Midbrain (tissue), 1 donor: ENCODE measurements at places on chromosomes 3 and 15.

GRCh38 chr3:189144645-189145044 lies 27.1 kb upstream of the TPRG1 start:
- no peak for DNase-seq

DNA sequence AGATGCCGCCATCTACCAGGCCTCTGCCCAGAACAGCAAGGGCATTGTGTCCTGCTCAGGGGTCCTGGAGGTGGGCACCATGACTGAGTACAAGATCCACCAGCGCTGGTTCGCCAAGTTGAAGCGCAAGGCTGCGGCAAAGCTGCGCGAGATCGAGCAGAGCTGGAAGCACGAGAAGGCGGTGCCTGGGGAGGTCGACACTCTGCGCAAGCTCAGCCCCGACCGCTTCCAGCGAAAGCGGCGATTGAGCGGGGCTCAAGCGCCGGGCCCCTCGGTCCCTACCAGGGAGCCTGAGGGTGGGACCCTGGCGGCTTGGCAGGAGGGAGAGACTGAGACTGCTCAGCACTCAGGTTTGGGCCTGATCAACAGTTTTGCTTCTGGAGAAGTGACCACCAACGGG lies 22.6 kb downstream of the ALPK3 start:
- no peak for DNase-seq

GRCh38 chr3:89699229-89699628 lies 591.8 kb downstream of the EPHA3 start:
- no peak for DNase-seq

DNA sequence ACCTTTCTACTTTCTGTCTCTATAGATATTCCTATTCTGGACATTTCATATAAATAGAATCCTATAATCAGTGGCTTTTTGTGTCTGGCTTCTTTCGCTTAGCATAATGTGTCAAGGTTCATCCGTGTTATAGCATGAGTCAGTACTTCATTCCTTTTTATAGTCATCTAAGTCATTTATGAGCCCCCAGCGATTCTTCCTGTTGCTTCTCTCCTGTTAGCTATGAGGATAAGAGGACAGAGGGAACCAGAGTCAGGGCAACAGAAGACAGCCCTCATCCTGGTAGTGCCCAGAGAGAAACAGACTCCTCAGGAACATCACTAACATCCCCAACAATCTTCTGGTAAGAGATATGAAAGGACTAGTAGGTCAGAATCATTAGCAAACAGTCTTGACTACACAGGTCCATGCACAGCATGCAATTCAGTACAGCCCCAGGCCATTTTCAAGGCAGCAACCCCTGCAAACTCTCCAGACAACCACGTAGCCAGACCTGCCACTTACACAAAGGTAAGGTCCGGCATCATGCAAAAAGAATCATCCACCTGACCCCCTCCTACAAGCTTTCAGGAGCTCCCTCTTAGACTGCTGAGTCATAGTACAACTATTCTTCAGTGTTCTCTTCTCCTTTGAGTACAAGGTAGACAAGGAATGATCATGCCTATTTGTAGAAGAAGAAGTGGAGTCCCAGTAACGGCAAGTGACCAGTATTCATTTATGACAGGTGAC lies 91.5 kb downstream of the MYLK start:
- no peak for DNase-seq

DNA sequence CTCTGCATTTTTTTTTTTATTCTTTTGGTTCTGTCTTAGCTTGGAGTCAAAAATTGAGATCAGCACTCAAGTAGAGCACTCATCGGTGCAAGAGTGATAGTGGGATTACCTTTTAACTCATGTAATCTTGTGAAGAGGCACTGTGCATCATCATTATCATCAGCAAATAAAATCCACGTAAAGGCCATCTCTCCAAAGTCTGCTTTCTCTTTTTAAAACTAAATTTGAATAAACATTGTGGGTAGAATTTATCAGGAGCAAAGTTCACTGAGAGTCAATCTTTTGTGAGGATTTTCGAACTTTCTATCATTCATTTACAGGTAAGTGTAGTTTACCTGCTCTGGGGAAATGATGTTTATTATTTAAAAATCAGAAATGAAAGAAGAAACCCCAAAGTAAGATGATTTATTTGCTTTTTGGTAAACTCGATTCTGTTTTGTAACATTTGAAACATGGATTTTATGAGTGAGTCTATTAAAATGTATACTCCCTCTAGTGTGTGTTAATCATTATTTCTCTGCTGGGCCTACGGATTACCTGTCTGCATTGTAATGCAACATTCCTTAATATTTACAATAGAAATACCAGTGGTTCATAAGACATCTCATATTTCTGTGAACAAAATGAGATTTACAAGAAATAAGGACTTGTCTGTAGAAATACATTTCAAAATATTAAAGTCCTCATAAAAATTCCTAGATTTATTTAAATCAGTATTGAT lies 327.7 kb upstream of the NAALADL2 start:
- no peak for DNase-seq

- DNase-seq = no peak
Observed at GRCh38 chr3:8853081-8853480, 83.7 kb upstream of the OXTR start.

DNA sequence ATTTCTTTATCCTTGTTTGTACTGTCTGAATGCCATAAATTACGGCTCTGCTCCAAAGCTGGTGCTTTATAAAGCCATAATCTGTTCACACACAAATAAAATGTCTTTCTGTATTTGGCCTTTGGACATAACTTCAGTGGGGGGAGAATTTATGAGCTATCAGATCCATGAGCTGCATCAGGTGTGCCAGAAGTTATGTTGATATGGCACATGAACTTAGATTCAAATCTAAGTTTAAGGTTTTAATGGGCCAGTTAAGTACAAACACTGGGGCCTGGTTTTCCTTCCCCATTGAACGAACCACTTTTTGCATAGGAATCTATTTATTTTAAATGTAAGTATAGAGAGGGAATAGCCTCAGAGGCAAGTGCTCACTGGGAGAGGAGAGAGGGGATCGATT lies 239.9 kb downstream of the NFKBIZ start:
- no peak for DNase-seq

DNA sequence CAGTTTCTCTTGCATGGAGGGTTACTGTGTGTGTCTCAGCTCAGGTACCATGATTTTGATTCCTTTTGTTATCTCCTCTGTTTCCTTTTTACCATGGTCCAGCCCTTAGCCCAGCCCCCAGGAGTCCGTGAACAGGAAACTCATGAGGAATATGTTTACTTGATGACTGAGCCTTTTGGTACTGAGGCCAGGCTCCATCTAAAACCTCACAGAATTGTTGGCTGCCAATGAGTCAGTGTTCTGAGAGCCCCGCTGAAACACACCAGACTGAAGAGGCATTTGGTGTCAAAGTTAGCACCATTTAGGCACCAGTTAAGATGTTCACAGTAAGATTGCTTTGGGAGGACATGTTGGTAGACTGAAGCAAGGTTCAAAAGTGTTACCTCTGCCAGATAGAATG lies 80.9 kb downstream of the DGKG start:
- no peak for DNase-seq

GRCh38 chr3:28940530-28940929 lies 340.3 kb upstream of the RBMS3 start:
- peak; percentile 73 for DNase-seq

DNA sequence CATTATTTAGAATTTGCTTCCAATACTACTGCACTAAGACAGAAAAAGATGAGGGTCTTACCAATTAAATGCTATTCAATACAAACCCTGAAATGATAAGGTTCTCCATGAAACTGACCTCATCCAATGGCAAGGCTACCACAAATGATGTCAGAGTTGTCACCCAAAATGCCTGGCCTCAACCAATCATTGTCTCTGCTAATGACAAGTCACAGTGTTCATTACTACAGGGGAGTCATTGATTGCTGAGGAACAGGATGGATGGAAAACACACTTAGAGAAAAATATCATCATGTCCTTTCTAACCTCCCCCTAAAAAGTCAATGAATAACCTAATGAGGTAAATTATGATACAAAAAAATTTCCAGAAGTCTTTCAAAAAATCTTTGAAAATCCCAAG lies 91.0 kb downstream of the FOXP1 start:
- no peak for DNase-seq

GRCh38 chr15:33680336-33680735 lies 288.0 kb upstream of the CHRM5 start:
- DNase-seq = no peak

DNA sequence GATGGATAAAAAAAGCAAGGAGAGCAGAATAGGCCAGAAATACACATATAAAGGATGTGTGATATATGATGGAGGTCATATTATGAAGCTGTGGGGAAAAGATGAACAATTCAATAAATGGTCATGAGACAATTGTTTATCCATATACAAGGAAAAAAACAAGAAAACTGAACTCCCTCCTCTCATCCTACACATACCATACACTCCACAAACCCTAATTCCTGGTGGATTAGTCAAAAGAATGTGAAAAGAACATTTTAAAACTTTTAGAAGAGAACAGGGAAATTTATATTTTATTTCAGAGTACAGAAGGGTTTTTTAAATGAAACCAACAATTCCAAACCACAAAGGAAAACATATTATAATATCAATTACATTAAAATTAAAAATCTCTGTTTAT lies 34.5 kb upstream of the NR2E3 start:
- no peak for DNase-seq

DNA sequence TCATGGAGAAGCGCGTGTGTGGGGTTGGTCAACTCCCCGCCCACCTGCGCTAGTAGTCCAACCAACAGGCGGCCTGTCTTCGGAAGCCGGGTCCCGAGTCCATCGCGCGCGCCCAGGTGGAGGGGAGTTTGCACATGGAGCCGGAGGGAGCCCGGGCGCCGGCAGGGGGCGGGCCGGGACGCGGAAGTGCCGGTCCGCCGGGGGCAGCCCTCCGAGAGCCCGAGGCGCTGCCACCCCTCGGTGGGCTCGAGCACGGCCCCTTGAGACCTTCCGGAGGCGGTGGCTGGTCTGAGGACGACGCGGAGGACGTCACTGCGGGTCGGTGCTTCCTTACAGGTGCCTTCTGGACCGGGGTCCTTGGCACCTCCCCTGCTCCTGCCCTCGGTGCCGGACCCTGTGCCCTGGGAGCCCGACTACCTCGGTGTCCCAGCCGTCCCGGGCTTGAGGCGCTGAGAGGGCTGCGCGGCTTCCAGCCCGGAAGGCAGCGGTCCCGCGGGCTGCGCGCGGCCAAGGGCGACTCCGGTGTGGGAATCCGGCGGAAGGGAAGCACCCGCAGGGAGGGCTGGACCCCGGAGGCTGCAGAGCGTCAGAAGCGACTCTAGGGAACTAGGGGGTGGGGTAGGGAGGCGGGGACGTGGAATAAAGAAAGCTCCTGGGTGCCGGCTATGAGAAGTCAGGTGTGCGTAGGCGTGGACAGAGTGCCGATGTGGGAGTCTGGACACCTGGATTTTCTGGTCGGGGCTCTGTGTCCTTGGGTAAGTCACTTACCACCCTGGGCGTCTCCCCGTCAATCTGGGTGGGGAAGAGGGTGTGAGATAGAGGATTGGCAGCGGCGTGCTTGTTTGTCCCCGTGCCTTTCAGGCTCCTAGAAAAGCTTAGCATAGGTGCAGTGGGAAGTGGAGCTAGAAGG lies 212.3 kb downstream of the FGF12 start:
- DNase-seq = no peak

DNA sequence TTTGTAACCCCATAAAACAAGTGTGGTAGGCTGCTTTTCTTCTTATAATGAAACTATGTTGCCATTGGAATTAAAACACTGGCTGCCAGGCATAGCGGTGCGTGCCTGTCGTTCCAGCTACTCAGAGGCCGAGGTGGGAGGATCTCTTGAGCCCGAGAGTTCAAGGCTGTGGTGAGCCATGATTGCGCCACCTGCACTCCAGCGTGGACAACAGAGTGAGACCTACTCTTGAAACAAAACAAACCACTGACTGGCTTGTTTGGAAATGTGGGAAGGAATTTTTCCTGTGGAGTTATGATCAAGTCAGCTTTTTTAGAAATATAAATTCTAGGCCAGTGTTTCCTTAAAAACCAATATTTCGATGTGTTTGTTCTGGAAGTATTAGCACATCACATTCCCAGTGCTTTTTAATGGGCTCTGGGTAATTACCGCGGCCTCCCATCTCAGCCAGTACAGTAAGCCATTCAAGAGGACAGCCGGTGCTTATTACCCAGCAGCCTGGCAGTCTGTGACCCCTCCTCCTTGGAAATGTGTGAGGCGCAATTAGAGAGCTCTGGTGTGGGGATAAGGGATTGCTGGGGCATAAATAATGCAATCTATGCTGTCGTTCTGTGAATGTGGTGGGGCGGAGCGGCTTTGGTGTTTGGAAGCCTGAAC lies 58.3 kb upstream of the TRAK1 start:
- DNase-seq = peak; percentile 29

- no peak for DNase-seq
Observed at GRCh38 chr3:25727316-25727715, 55.9 kb downstream of the NGLY1 start.

GRCh38 chr3:189797103-189797750 lies 166.0 kb downstream of the TP63 start:
- no peak for DNase-seq

DNA sequence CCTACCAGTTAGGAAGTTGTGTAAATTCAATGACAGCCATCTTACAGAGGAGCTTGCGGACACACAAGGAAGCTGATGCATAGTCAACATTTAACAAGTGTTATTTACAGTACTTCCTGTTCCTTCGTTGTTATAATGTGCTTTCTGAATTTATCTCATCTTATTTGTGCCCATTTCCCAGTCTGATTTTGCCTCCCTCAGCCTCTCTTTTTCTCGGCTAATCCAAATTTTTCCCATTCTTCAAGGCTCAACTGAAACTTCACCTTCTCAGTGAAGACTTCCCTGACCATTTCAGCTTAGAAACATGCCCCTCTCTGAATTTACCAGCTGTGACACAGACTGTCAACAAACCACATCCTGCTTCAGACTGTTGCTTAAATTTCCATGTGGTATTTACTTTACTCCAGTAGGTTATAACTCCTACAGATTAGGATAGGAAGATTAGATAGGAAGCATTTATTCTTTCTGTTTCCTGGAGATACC lies 55.7 kb upstream of the CP start:
- DNase-seq = no peak

GRCh38 chr3:54198556-54198955 lies 76.2 kb downstream of the CACNA2D3 start:
- DNase-seq = peak; percentile 8

- no peak for DNase-seq
Observed at GRCh38 chr15:70892912-70893560, 410 bp downstream of the LRRC49 start.

DNA sequence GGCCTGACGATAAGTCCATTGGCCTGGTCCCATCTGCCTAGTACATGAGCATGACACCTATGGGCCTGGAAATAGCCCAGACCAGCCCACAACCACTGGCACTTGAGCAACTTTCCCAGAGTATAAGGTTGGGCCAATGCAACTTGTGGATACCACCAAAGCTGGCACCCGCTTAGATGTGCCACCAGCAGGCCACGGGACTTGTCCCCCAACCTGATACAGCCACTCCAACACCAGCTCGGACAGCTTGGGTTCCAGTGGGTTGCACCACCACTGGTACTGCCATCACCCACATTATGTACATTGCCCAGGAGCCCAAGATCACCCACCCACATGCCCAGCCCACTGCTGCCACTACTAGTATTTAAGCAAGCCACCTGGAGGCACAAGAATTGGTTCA lies 381.2 kb downstream of the GBE1 start:
- DNase-seq = no peak

- DNase-seq = no peak
Observed at GRCh38 chr3:106560451-106560966, 691.7 kb upstream of the CBLB start.
